ENCODE measurements at places on chromosomes 5 and 9.

- DNase-seq, result no peak
Measured at GRCh38 chr9:36930941-36931340, 103.1 kb downstream of the PAX5 start.

- DNase-seq, result no peak
Measured at GRCh38 chr5:155088811-155089210, 75.3 kb downstream of the KIF4B start.

GRCh38 chr9:131982671-131983239 is 96.9 kb downstream of the MED27 start:
- DNase-seq, result no peak

GRCh38 chr5:90020575-90021538 is 388.7 kb downstream of the CETN3 start:
- DNase-seq, result no peak

DNA sequence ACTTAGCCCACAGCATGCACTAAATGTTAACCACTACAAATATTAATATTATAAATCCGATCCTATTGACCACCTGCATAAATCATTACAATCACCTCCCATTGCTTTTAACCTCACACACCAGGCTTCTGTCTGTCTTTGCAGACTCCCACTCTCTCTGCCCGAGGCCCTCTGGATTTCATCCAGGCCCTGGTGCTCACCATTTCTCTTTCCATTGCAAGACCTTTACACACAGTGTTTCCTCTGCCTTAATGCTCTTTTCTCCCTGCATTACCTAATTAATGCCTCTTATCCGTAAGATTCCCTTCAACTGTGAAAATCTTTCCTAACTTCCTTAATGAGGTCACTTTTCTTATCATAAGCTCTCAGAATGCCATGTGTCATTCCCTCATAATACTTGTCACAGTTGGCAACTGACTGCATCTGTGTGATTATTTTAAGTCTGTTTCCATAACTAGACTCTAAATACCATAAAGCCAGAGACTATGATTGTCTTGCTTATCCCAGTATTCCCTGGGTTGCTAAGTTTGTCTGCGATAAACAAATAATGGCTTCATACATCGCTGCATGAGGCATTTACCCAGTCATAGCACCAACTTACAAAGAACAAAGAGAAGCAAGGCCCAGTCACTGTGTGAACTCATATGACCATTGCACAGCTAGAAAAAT is 155.1 kb downstream of the CCDC192 start:
- DNase-seq, result no peak

DNA sequence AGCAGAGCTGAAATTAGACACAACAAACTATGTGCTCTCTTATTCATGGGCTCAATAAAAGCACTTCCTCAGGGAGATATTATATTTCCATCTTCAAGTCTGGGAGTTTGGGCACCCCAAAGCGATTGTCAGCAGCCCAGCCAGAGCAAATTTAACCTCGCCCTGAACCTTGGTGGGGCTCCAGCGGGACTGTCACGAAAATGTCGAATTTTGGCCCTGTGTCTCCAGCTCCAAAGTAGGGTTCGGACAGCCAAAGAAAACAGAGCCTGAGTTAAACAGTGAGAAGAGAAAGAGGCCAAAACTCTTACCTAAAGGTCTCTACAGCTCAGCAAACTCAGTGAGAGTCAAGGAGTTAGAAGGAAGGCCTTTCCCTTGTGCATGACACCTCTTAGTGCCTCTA is 432.9 kb downstream of the SPATA31D1 start:
- DNase-seq, result no peak

- DNase-seq, result no peak
Measured at GRCh38 chr9:92294297-92294676, 790 bp upstream of the IARS1 start.

- no peak for DNase-seq
Measured at GRCh38 chr9:134980991-134981390, 63.3 kb upstream of the FCN1 start.

- DNase-seq, result no peak
Measured at GRCh38 chr5:134459010-134459403, 47.3 kb upstream of the CDKN2AIPNL start.

DNA sequence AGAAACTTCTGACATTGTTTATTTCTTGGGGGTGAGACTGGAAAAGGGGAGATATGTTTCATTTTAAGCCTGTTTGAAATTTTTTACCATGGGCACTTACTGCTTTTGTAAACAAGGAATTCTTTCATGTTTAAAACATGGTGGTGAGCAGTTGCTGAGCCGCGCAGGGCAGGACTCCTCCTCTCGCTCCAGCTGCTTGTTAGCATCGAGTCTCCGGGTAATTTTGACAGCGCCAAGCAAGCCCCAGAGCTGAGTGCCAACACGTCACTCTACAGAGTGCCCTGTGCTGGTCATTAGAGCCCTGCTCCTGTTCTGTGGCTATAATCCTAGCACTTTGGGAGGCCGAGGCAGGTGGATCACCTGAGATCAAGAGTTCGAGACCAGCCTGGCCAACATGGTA is 116.5 kb upstream of the MSX2 start:
- no peak for DNase-seq

GRCh38 chr9:133564451-133565116 is 30.1 kb downstream of the ADAMTSL2 start:
- no peak for DNase-seq

DNA sequence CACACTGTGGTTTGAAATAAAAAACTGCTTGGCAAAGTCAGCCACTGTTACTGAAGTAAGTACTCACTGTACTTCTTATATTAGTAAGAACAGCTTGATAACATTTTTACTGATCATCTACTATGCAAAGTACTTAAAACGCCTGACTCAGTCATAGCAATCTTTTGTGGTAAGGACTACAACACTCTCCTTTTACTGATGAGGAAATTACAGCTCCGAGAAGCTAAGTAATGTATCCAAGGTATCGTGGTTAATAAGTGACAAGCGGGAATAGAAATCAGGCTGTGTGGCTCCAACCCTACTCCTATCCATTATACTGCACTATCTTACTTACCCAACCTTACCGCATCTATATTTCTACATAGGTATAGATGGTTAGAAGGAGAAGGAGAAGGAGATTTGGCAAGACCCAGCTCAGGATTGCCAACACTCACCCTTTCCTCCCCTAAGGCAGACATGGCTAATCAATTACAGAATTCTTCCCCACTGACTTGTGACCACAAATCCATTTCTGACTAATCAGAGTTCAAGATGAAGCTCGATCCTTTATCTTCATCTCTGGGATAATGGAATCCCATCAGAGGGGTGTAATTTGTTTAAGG is 281.4 kb downstream of the SPOCK1 start:
- no peak for DNase-seq

DNA sequence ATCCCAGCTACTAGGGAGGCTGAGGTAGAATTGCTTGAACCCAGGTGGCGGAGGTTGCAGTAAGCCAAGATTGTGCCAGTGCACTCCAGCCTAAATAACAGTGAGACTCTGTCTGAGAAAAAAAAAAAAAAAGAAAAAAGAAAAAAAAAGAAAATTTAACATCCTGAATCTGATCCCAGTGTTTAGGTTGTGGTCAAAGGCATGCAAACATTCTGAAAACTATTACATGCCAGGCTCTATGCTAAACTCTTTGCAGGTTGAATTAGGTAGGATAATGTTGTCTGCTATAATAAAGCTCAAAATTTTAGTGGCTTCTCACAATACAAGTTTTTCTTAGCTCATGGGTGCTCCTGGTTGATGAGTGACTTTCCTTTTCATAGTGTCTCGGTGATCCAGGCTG is 367.4 kb downstream of the PSAT1 start:
- no peak for DNase-seq

GRCh38 chr5:1065143-1065750 is 46.6 kb downstream of the SLC12A7 start:
- no peak for DNase-seq

DNA sequence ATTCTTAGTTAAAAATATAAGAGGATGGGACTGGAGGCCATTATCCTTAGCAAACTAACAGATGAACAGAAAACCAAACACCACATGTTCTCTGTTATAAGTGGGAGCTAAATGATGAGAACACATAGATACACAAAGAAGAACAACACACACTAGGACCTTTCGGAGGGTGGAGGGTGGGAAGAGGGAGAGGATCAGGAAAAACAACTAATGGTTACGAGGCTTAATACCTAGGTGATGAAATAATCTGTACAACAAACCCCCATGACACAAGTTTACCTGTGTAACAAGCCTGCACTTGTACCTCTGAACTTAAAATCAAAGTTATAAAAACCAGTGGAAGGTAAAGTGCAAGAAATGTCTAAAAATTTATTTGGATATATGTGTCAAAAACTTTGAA is 1047.4 kb upstream of the C9orf72 start:
- no peak for DNase-seq

GRCh38 chr5:76378355-76378754 is 24.7 kb upstream of the IQGAP2 start:
- DNase-seq, result no peak

DNA sequence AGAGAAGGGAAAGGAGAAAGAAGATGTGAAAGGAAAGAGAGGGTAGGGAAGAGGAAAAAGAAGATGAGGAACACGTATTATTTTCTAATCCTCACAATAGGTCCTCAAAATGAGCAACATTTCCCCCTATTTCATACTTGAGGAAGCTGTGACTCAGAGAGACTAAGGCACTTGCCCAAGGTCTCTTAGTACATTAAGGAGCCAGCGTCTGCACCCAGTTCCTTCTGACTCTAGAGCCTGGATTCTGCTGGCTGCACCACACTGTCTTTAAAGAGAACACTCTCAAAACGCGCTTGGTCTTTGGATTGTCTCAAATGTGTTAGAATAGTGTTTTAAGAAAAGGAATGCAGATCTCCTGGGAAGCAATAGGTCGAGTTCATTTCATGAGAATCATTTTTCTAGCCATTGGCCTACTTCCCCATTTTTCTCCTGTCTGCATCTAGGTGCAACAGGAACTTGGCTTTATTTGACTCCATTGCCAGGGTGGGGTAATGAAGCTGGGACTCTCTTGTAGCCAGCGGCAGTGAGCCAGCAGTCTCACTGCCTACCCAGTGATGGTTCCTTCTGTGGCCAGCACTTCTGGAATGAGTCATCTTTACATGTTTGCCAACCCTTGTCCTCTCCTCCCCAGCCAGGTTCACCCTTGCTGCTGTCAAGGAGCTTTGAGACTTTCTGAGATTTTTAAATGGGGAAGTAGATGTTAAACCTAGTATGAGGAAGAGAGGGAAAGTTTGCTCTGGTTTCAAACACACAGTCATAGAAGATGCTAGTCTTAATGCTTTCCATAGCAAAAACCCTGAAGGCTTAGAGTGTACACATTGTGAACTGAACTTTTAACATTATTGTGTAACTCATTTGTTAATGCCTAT is 82.7 kb downstream of the DOCK8 start:
- no peak for DNase-seq

GRCh38 chr5:84642795-84643194 is 258.1 kb upstream of the EDIL3 start:
- no peak for DNase-seq

DNA sequence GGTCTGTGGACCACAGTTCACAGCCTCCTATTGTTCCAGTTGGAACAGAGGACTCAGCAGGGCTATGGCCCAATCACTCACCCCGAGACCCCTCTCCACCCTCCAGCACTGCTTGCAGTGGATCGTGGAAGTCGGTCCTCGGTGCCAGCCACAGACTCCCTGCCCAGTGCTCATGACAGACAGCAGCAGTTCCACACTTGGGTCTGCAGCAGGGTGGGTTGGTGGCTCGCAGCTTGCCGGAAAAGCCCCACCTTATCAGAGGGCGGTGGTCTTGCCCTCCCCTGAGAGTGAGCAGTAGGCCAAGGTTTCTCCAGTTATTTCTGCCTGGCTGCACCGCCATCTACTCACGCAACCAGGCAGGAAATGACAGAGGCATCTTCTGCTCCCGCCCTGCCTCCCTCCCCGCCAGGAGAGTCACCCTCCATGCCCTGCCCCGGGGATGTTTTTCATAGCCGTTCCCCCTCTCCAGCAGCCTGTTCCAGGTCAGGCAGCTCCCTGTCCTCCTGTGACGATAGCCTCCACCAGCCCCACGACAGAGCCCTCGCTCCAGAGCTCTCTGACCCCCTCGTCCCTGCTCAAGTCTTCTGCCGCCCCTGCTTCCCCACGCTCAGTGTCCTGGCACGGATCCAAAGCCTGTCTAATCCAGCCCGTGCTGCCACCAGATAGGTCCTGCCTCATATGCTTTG is 34.5 kb downstream of the UNC5A start:
- no peak for DNase-seq

DNA sequence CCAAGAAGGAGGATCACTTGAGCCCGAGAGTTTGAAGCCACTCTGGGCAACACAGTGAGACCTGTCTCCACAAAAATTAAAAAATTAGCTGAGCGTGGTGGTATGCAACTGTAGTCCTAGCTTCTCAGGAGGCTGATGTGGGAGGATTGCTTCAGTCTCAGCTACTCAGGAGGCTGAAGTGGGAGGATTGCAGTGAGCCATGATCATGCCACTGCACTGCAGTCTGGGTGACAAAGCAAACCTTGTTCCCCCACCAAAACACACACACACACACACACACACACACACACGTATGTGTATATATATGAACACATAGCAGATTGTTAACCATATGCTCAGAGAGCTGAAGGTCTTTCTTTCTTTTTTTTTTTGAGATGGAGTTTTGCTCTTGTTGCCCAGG is 157.5 kb upstream of the MAST4 start:
- DNase-seq, result no peak

DNA sequence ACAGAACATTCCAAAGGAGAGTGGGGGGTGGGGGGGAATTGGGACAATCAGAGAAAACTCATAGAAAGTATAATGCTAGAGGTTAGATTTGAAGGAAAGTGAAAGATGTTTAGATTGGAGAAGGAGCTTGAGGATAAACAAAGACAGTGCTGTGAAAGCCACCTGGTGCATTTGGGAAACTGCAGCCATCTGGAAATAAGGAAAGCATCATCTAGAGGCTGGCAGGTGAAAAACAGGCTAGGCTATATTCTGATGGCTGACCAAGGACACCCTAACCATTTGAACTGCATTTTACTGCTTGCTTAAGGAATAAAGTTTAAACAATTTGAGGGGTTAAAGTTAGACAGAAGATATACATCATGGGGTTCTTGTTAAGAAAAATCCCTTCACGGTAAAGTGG is 296.4 kb downstream of the CETN3 start:
- no peak for DNase-seq

GRCh38 chr5:98042521-98042920 is 730.9 kb upstream of the RGMB start:
- no peak for DNase-seq

- no peak for DNase-seq
Measured at GRCh38 chr9:5269249-5269715, 35.2 kb downstream of the RLN2 start.

GRCh38 chr5:1012313-1012841 is 3.8 kb downstream of the NKD2 start:
- no peak for DNase-seq

DNA sequence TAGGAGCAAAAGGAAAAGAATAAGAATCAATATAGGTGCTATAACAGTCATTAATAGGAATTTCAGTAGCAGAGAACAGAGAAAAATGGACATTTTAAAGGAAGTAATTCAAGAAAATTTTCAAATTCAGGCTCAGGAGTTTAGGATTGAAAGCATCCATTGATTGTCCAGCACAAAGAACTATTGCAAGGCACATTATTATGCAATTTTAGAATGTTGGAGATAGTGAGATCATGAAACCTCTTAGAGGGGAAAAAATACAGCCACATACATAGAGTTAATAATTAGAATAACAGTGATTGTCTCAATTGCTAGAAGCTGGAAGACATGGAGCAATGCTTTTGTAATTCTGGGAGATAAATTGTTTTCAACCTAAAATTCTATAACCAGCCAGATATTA is 31.5 kb downstream of the CNTLN start:
- DNase-seq, result no peak

Data from stimulated activated CD4-positive, alpha-beta T cell treated with anti-CD3 and anti-CD28 coated beads, Interleukin-1b, Interleukin-23, amount 100 ng/mL, for 1 hour (primary cell).